ENCODE measurements at places on chromosomes 1 and 21.

- DNase-seq: no peak
Measured at GRCh38 chr21:27580276-27580675, 613.4 kb upstream of the ADAMTS5 start.

DNA sequence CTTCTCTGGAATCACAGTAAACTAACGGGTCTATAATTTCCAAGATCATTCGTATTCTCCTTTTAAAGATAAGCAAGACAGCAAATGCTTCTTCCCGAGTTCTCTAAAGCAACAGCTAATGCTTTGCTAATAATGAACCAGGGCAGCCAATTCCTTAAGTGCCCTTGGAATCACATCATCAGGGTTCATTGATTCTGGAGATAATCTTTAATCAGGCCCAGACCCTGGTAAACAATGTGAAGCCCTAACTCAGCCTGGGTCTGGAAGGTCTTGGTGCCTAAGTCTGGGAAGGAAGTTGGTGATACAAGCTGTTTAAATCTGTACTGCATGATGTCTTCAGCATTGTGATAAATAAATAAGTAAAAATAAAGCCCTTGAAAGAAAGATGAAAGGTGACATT, 18.4 kb downstream of the ERI3 start:
- no peak for DNase-seq

- DNase-seq: no peak
Measured at GRCh38 chr1:221794935-221795334, 53.0 kb upstream of the DUSP10 start.

GRCh38 chr1:204128964-204129896, 22.6 kb downstream of the ETNK2 start:
- peak; percentile 76 for DNase-seq

DNA sequence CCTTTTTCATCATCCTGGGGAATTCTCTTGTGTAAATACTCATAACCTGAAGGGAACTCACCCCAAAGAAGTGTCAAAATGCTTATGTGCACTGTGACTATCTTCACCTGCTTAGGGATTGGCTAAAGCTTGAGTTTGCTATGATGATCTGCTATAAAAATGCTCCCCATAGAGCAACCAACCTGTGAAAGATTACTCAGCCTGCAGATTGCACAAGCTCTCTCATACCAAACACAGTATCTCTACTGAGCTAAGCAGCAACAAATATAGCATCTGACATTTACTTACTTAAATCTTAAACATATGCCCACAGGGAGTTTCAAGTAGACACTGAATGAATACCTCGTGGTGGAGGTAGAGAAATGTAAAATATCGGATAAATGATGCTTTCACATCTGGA, 725.8 kb downstream of the MRPL39 start:
- no peak for DNase-seq

DNA sequence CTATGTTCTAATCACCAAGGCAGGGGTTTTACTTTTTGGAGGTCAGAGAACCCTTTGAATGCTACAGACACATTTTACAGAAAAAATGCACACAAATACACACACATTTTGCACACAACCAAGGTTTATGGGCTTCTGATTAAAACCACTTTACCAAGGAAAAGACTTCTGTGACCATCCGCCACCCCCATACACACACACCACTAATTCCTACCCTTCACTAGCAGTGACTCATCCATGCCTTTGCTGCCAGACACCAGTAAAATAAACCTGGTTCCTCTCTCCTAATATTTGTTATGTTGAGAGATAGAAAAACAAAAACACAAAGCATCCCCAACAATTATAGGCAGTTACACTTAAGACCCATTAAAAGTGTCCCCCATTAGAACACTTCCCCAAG, 12.9 kb downstream of the PIGM start:
- peak; percentile 40 for DNase-seq
